ENCODE measurements at places on chromosomes 6 and 20.

DNA sequence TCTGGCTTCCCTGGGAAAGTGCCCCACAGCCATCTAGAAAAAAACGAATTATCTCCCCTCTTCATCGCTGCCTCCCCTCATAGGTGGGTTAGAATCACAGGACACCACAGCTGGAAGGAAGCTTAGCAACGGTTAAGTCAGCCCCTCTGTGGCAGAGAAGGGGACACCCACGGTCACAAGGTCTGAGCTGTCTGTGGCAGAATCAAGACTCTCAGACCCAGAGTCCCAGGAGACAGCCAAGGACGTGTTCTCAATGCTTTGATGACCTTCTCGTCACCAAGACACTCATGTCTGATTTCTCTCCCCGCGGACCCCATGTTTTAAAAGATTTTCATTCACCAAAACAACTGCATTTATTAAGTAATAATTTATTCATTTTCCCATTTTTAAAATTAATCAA, 221.5 kb downstream of the NRN1 start:
- DNase-seq = no peak

- no peak for DNase-seq
Measured at GRCh38 chr6:111565326-111566221, 40.1 kb downstream of the TRAF3IP2 start.

DNA sequence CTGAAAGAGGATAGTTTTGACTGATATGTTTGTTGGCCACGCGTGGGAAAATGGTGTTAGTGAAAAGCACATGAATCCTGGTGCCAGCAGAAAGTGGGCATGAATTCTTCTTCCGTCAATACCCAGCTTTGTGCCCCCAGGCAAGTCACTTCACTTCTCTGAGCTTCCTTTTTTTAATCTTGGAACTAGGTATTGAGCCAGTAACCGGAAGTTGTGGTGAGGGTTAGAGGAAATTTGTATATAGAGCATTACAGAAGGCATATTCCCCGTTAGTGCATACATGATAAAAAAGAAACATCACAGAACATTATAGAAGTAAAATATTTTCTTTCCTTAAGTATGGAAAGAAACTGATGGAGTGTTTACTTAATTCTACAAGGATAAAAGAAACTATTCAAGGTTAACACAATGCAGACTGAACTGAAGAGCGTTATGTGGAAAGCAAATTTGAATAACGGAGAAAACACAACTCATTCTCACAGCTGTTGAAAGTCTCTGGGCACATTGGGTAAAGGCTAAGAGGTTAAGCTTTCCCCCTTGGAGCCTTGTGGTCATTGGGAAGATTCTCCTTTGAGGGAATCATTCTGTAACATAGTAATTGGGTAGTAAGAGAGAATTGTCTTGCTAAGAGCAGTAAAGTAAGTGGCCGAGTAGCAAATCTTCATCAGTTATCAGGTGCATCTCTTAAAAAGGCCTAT, 223.1 kb downstream of the BCAS1 start:
- DNase-seq = no peak

GRCh38 chr20:55406891-55407290, 598.4 kb downstream of the CBLN4 start:
- DNase-seq = no peak

DNA sequence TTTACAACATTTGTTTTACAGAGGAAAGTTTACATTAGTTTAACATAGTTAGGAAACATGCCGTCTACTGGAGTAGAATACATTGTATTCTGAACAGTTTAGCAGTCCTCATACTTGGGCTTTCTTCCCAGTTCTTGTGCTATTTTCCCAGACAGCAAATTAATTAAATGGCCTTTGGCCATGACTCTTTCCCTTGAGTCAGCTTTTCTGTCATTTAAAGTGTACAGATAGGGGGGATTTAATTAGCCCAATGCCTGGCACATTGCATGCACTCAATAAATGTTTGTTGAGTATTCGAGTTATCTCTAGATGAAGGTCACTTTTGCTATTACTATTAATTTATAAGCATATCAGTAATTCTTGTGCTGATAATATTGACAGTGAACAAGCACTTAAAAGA, 1.6 kb downstream of the TMEM244 start:
- DNase-seq = no peak

- no peak for DNase-seq
Measured at GRCh38 chr6:17986656-17987446, 584 bp downstream of the KIF13A start.

- no peak for DNase-seq
Measured at GRCh38 chr6:44176130-44176761, 17.6 kb downstream of the CAPN11 start.

DNA sequence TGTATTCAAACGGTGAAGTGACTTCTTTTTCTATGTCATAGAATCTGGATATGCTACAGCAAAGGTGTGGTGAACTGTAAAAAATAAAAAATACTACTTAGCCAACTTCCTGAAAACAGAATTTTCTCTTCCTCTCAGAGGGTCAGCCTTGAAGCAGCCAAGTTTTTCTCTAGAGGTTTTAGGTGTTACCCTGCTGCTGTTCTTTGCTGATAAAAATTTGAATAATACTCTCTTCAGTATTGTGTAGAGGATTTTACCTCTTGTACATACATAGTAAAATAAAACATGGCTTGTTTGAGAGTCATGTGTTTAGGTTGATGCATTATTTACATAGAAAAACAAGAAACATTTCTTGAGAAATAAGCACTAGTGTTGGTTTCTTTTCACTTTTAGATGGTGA, 458.4 kb downstream of the TBC1D32 start:
- no peak for DNase-seq

GRCh38 chr6:134678436-134678889, 271.4 kb downstream of the ALDH8A1 start:
- DNase-seq = no peak

DNA sequence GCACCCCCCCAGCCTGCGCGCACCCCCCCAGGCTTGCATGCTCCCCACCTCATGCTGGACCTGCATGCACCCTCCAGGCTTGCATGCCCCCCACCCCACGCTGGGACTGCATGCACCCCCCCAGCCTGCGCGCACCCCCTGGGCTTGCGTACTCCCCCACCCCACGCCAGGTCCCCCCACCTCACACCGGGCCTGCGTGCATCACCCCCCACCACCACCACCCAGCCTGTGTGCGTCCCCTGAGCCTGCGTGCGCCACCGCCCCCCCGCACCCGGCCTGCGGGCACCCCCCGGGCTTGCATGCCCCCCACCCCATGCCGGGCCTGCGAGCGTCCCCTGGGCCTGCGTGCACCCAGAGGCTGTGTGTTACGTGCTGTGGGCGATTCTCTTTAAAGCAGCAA, 61.0 kb upstream of the SLCO4A1 start:
- no peak for DNase-seq

DNA sequence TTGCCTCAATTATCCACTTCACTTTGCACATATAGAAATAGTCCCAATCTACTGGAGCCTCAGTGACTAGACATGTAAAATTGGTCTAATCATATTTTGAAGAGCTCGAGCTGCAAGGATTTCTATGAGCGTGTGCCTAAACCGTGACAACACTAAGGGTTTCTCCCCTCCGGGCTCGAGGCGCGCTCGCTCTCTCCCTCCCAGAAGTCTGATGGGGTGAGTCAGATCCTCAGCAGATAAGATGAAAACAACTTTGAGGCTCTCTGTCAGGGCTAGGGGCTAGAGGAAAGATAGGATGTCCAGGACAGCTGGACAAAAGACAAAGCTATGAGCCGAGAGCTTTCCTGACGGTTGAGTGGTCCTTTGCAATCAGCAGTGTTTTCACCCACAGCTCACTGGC, 16.8 kb downstream of the GNAS-AS1 start:
- no peak for DNase-seq

DNA sequence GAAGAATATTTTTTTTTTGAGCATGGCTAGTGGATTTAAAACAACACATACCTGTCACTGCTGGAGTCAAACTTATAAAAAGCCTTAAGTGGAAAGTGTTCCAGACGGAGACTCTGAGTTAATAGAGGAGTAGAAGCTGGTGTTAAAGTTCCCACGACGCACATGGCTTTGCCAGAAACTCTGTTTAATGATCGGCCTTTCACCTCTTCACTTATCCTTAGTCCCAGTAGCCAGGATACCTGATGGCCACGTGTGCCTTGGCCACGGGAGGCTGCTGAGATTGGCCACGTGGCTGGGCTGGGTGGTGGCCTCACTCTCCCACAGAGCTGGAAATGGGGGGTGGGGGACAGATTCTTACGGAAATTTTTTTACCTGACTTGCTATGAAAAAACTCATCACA, 333.1 kb downstream of the ZFAND3 start:
- DNase-seq = no peak

DNA sequence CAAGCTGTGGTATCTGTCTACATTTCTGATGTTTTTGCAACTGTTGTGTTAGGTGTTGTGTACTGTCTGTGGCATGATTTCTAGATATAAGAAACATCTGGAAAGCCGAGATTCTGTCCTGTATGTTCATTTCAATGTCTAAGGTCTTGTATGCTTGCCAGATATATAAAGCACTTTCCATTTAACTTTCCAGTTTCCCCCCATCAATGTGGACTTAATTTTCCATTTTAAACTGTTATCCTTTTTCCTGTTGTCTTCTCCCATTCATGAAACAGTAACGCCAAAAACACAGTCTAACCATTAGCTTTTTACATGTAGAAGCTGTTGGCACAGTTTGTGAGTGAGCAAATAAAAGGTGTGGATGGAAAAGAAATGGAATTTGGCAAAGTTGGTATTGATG, 181.6 kb downstream of the FARS2 start:
- no peak for DNase-seq

DNA sequence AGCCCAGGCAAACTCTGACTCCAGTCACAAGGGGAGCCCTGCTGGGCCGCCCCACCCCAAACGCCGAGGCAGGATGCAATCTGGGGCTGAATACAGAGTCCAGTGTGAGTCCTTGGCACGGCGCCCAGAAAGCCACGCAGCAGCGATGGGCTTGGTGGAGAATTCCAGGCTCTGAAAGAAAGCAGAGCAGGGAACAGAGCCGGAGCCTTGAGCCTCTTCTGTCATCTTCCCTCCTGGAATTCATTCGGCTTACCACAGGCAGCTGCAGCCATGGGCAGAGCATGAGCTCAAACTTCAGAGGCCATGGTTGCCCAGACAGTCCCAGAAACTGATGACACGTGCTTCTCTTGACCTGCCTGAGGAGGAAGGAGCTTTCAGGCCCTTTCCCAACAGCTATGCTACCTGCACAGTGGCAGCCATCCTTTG, 441.1 kb upstream of the JARID2 start:
- no peak for DNase-seq

DNA sequence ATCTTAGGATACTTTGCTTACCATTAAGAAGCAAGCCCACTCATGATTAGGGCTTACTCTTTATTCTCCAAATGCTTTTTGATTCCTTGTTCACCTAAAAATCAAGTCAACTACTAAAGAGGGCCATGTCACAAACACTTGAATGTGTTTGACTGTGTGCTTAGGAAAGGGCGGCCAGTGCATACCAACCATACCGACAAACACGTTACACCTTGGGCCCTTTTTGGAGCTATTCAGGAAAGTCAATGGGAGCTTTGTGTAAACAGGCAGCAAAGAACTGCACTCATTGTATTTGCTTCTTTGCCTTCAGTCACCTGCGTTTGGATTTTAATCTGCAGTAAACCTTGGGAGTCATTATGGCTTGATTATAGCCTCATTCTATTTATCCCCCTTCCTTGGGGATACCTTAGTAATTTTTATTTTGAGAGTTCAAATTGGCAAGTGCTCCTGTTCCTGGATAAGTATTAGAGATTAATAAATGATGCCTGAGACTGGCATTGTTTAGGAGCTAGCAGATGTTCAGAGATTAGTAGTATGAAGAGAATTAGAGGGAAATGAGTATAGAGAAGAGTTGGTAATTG, 102.6 kb upstream of the HDGFL1 start:
- no peak for DNase-seq

- DNase-seq = no peak
Measured at GRCh38 chr6:34094474-34095135, 51.3 kb downstream of the GRM4 start.

DNA sequence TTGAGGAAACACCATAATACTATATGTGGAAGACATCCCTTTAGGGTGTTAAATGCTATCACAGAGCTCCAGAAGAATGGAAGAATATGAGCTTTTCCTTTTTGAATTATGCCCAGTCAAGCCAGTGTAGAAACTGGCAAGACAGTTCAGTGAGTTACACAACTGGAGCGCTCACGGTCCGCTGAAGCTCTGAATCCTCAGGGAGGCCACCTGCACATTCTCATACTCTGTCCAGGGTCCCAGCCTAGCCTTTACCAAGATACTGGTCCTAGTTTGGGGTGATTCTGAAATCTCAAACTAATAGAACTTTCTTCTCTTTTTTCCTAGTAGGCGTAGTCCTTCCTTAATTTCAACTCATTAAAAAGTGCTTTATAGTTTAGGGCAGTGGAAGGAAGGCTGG, 51.3 kb downstream of the ALDH8A1 start:
- DNase-seq = no peak

- DNase-seq = no peak
Measured at GRCh38 chr6:3214898-3215297, 12.6 kb downstream of the TUBB2B start.

- no peak for DNase-seq
Measured at GRCh38 chr20:48180024-48180423, 394.7 kb upstream of the SULF2 start.

- DNase-seq = no peak
Measured at GRCh38 chr6:22099923-22100322, 196.9 kb downstream of the PRL start.

DNA sequence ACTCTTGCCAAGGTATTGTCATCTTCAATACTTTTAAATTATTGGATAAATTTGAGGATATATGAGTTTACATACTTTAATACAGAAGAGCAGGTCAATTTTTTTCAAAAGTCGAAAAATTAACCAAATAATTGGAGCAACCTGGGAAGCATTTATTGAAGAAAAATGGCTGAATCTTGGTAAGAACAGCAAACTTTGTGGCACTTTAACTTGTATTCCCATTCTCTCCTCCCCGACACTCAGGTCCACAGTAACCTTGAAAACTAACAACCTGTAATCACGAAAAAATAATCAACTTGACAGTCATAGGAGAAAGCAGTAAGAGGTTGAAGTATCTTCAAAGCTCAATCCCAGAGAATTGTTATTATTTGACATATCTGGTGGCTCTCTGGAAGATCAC, 55.6 kb downstream of the THEMIS start:
- no peak for DNase-seq

- DNase-seq = no peak
Measured at GRCh38 chr6:15065261-15065989, 180.4 kb upstream of the JARID2 start.

GRCh38 chr6:147738099-147738498, 229.6 kb downstream of the SAMD5 start:
- DNase-seq = no peak

DNA sequence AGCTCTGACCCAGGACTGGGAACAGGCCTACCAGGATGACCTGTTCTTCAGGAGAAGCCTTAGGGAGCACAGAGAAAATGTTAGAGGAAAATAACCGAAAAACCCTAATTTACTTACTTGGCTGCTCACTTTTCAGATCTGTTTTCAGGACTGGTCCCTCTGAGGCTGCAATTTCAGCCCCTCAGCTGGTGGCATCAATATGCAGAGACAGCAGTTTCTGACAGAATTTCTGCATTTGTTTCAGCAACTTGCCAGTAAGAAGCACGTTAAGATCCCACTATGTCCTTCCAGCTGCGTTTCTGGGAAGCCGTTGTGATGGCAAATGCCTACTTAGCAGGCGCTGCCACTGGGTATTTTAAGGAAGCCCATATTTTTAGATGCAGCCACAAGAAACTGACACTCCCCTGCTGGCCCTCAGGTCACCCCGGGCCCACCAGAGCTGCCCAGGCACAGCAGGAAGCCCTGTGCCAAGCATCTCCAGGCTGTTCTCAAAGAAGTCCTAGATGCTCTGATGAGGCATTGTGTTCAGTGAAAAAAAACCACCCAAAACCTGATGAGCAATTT, 7.5 kb downstream of the YTHDF1 start:
- no peak for DNase-seq
